Activated naive CD4-positive, alpha-beta T cell treated with Interleukin-2 at 50 U/mL for 16 hours (primary cell): ENCODE measurements at places on chromosomes 6 and 20.

- DNase-seq = no peak
Measured at GRCh38 chr20:47099825-47100441, 205.3 kb downstream of the EYA2 start.

- DNase-seq = no peak
Measured at GRCh38 chr6:168885751-168886742, 367.6 kb downstream of the THBS2 start.

- DNase-seq = peak; percentile 87
Measured at GRCh38 chr6:3157131-3157933, at the start of gene TUBB2A. Gene TUBB2A (minus strand): TSS chr6:3157544. CDS start chr6:3157463, 81 bp downstream.

DNA sequence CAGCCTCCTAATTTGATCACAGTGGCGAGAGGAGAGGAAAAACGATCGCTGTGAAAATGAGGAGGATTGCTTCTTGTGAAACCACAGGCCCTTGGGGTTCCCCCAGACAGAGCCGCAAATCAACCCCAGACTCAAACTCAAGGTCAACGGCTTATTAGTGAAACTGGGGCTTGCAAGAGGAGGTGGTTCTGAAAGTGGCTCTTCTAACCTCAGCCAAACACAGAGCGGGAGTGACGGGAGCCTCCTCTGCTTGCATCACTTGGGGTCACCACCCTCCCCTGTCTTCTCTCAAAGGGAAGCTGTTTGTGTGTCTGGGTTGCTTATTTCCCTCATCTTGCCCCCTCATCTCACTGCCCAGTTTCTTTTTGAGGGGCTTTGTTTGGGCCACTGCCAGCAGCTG is 28.7 kb downstream of the SAYSD1 start:
- peak; percentile 27 for DNase-seq

GRCh38 chr6:40599555-40599954 is 12.4 kb upstream of the LRFN2 start:
- DNase-seq = no peak

GRCh38 chr20:7520361-7520760 is 419.9 kb downstream of the HAO1 start:
- DNase-seq = no peak
